ENCODE measurements at places on chromosomes 2 and 18.

DNA sequence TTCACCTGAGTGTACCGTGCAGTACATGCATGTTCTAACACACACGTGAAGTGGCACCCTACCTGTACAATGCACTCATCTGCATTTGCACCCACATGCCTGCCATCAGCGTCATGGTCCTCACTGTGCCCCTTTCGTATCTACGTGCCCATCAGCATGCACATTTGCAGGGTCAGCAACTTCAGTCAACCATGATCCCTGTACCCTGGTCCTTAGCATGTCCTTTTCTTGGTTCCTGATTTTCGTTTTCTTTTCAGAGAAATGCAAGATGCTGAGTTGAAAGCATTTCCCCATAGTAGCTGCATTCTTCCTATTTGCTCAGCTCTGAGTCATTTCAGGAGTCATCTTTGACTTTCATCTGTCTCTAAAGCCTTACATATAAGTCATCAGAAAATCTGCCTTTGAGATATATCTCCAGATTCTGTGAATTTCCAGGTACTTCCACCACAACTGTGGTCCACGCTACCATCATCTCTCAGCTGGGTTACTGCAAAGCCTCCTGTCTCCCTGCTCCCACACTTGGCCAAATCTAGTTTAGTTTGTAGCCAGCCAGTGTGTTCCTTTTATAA, 14.7 kb upstream of the PUM2 start:
- DNase-seq, result peak; percentile 52

DNA sequence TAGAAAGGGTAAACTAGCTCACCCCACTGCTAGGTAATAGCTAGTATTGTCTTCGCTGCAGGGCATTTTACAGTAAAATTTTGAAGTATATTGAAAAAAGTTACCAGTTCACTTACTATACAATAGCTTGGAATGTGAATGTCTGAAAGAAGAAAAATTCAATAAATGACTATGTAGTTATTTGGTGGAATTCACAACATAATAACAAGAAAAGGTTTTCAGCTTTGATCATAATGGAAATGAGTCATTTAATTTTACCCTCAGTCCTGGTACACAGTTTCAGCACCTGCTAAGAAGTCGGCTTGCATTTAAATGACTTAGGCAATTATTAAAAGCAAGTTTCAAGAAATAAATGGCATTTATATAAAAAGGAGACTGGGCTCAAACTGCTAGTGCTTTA, 90.4 kb downstream of the NUP35 start:
- no peak for DNase-seq

DNA sequence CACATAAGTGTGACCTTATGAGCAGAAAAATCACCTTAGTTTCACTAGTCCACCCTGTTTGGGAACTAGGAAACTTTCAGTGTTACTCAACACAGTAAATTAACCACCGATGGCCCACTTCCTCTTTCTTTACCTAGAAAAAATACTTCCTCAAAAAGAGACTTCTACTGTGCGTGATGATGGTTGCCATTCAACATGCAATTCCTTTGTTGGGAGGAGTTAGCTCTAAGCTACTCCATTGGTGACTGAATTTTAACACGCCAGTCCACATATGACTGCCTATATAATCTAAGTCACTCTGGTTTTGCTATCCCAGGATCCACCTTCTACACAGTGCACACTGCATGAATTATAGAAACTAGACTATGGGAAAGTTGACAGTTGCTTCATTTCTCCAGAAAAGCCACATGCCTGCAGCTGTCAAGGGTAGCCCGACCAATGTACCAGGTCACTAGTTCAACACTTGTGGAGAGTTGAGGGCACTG, 47.8 kb upstream of the REG3G start:
- no peak for DNase-seq

DNA sequence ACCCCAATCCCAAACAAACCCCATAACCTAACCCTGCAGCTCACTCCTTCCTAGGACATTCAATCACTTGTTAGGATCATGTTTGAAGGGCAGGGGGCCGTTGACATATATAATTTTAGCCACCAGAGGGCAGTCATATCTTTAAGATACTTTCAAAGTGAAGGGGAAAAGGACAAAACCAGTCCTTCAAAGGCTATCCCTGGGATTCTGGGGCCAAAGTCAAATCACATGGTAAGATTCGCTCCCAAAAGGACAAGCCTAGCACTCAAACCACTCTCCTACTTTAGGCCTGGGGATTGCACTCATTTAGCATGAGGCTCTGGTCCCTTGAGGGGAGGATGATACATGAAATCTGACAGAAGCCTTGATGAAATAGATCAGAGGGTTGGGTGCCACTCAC, 44.6 kb downstream of the HAUS1 start:
- DNase-seq, result peak; percentile 33

- no peak for DNase-seq
Measured at GRCh38 chr2:71494091-71494490, 40.7 kb downstream of the DYSF start.

DNA sequence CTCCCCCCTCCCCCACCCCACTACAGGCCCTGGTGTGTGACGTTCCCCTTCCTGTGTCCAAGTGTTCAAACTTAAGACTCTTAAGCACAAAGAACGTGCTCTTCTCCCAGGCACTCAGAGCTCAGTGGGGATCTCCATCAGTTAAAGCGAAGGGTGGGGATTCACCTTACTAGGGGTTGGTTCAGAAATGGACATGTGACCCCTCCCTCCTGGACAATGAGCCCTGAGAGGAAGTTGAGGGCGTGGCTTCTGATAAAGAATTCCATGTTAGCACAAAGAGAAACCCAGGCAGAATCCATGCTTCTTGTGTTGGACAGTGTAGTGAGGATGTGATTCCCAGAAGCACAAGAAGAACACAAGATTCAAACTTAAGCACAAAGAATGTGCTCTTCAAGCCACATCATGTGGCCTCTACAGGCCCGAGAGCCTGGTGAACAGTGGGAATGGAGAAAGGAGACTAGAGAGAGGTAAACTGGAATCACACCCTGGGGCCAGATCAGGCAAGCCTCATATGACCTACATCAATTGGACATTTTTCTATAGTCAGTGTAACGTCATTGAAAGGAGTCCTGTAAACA, 78.1 kb upstream of the TTC39C start:
- no peak for DNase-seq

- no peak for DNase-seq
Measured at GRCh38 chr2:219300022-219300421, 9.2 kb downstream of the PTPRN start.

- no peak for DNase-seq
Measured at GRCh38 chr2:24077879-24078278, 1.8 kb upstream of the SF3B6 start.

DNA sequence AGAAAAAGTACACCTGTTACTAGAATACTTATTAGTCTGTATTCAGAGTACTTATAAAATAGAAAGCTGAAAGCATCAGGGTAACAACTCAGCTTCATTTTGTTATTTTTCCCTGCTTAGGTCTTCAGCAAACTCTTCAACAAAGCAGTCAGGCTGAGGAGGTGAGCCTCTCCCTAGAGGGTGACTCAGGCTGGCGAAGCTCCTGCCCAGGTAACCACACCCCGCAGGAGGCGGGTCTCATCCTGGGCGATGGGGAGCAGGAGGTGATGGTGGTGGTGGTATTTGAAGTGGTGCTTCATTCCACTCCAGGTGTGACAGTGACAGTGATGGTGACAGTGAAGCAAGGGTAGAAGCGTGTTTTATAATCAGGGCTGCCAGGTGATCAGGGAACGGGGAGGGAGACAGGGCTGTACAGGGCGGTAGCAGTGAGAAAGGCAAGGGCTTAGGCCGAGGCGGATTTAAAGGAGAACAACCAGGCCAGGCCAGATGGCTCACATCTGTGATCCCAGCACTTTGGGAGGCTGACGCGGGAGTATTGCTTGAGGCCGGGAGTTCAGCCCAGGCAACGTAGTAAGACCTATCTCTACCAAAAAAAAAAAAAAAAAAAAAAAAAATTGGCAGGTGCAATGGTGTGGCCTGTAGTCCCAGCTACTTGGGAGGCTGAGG, 127.1 kb downstream of the SOCS6 start:
- no peak for DNase-seq

- DNase-seq, result no peak
Measured at GRCh38 chr2:168210895-168211570, 36.4 kb downstream of the STK39 start.

GRCh38 chr2:114442510-114442909, at the start of gene DPP10:
Gene DPP10, plus strand, starts transcription at chr2:114442641.
- no peak for DNase-seq
